ENCODE measurements at places on chromosomes 1 and 21. TPM values are rescaled to one million over a fixed set of nuclear protein-coding genes. Genes with fewer than 3 reads are reported as not detected.

GRCh38 chr1:215923129-215923824 lies 356.2 kb downstream of the KCTD3 start:
- DNase-seq: no peak

DNA sequence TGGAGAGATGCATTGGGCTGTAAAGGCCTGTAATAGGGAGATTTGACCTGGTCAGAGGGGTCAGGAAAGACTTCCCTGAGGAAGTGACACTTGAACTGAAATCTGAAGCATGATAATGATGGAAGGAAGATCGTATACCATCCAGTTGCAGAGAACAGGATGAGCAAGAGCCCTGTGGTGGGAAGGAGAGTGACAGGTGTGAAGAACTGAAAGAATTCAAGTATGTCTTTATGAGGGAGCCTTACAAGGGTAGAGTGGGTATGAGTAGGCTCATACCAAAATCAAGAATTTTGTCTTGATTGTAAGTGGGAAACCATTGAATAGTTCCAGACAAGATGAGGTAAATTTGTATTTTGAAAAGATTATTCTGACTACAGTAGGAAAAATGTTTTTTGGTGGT lies 129.4 kb downstream of the RASAL2 start:
- no peak for DNase-seq

- DNase-seq: no peak
Measured at GRCh38 chr1:48931506-48932192, 155.0 kb upstream of the BEND5 start.

DNA sequence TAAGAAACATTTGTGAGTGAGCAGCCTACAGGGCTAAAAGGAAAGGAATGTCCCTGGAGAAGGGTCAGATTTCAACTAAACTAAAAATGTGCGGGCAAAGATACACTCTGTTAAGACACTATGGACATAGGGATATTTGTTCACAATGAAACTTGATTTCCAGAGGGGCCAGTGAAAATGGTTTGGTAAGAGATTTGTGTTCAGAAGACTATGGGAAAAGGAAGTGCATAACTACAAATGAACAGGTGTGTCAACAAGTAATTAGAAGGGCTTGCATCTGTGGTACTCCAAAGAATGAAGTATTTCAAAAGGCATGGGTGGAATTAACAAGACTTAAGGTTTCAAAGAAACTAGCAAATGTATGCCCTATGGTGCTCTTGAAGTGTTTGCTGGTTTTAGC lies 60.4 kb downstream of the NME7 start:
- no peak for DNase-seq

DNA sequence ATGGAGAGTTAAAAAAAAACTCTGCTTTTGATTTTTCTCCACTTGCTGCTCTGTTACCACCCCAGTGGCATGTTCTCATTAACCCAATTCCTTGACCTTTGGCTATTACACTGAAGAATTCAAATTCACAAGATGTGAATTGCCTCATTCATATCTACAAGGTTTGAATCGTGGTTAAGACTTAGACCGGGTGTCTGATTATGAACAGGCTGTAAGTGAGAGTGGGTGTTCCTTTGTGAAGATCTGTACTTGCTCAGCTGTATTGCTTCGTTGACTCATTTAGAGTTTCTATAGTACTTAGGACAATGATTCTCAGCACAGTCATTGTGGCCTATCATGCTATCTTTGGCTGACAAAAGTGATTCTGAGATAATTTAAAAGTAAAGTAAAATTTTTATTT lies 36.4 kb downstream of the DNM3 start:
- DNase-seq: no peak

DNA sequence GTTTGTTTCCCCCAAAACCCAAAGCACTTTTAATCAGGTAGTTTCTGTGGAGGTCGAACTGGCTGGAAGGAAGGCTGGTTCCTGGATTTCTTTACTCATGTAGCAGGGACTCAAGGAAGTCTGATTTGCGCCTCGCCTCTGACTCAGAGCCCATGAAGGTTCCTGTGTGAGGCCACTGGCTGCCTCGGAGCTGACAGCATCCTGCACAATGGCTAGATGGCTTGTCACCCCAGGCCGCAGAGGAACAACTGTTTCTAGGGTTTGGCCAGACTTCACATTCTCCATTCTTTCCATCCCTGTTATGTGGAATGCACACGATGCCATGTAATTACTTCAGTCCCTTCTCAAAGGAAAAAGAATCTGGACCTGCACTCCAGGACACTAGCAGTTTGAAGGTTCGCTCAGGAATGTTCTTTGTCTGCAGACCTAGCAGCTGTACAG lies 39.1 kb upstream of the PRSS38 start:
- DNase-seq: no peak

GRCh38 chr1:75712306-75712705 lies 12.2 kb upstream of the ACADM start:
- DNase-seq: no peak

- no peak for DNase-seq
Measured at GRCh38 chr1:236284291-236284721, 2.5 kb upstream of the ERO1B start.

GRCh38 chr1:235075777-235076308 lies 52.8 kb downstream of the TOMM20 start:
- no peak for DNase-seq

DNA sequence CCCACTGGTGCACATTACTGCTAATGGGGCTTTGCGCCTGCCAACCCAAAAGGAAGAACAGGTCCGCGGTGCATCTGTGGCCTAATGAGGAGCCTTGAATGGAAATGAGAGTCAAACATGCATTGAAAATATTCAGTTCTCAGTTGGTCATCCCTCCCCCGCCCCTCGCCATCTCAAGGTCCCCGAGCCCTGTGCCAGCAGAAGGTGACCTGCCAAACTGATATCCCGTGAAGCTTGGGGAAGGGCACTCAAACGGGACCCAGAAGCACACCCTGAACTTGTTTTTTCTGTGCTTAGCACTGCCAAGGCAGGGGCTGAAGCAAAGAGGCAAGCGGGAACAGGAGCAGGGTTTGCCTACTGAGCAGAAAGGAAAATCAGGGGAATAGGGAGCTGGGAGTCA lies 67.9 kb upstream of the ZNF648 start:
- DNase-seq: no peak

DNA sequence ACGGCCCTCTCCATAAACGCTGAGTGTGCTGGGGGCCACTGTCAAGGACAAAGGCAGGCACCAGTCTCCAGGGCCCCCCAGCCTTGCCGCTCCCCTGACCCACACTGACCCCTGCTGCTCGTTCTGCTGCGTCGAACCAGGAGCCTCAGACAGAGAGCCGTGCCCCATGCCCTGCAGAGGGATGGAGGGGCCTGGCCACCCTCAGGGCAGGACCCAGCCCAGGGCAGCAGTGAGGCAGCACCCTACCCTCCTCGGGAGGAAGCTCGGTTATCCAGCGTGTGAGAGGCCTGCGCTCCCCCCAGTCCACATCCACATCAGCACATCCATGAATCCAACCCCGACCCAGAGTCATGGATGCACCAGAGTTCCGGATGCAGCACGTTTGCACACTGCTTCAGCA lies 15.1 kb downstream of the WDR4 start:
- DNase-seq: no peak

DNA sequence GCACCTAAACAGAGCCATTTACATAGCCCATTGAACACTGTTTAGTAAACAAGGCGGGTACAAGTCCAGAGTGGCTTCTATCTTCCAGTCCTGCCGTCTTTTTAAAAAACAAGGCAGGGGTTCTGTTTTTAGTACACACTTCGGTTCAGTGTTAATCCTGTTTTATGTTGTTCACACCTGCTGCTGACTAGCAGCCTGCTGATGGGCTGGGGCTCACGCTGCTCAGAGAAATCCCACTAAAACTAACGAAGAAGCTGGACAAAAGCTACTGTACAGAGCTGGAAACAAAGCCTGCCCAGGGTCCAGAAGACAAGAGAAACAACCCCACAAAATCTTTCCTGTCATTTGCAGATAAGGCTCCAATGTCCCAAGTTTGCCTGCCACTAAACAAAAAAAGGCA lies 13.2 kb downstream of the ESRRG start:
- no peak for DNase-seq

DNA sequence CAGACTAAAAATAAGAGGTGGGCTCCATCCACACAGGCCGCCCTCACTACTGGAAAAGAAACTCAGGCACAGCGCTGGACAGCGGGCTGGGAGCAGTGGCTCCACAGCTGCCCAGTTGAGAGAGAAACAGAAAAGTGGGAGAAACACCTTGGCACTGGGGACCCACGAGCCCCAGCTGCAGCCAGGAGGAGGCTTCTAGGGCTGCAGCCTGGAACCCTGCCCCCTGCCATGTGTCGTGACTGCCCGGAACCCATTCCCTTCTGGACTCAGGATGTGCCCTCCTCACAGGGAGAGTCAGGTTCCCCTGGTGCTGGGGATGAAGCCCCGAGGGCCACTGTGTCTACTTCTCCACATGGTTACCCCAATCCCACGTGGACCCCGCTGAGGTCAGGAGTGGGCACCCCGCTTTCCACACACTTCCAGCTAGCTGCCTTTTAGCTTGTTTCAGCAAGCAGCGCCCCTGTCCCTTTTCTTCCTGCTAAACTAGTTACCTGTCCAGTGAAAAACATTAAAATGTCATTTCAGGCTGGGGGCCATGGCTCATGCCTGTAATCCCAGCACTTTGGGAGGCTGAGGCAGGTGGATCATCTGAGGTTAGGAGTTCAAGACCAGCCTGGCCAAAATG lies 35.9 kb downstream of the PARP1 start:
- DNase-seq: no peak

DNA sequence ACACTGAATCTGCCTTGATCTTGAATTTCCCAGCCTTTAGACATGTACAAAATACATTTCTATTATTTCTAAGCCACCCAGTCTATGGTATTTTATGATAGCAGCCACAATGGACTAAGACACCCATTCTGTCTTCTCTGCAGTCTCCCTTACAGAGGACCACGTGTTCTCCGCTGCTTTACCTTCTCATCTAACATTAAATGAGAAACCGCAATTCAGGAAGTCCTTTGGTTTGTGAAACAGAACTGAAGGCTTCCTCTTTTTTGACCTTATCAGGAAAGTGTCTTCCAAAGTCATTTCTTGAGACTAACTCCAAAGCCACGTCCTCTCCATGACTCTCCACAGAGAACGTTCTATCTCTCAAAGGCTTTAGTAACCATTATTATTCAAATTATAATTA lies 560.1 kb downstream of the OMA1 start:
- no peak for DNase-seq

- no peak for DNase-seq
Measured at GRCh38 chr1:94925004-94925403, 1.9 kb downstream of the CNN3 start.

GRCh38 chr1:154463512-154463990 lies 38.5 kb upstream of the TDRD10 start:
- DNase-seq: no peak

Gene LCE1D
- total RNA-seq: not detected

Gene KCNJ15
- 0.41 TPM for total RNA-seq

Gene C1orf174
- 19.0 TPM for total RNA-seq

Gene AGT
- total RNA-seq: 42.0 TPM

Gene ACP6
- total RNA-seq: 10.8 TPM

Gene DIRAS3
- not detected for total RNA-seq

Gene IKBKE
- 5.8 TPM for total RNA-seq

Gene RNU1-1
- under 0.01 TPM for total RNA-seq

Gene HTR1D
- not detected for total RNA-seq

Gene BTBD8
- total RNA-seq: 12.9 TPM

Gene EFNA1
- total RNA-seq: 15.4 TPM

All from thoracic aorta (tissue), 2 donors.